ENCODE measurements at places on chromosomes 1 and 21.

DNA sequence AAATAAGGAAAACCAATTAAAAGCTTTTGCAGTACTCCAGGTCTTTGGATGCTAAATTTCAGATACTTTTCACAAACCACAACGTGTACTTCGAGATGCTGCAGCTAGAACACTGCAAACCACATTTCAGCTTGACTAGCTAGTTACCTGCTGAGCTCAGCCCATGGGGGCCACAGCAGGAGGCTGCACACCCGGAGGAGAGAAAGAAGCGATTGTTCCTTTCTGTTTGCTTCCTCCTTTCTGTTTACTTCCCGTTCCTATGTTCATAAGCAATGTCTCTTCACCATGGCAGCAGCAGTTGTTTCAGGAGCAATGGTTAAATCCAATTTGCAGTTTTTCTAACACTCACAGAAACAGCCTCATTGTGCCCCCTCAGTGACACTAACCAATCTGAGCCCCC lies 225.6 kb upstream of the FGGY start:
- peak overlapping the region; percentile 46 for H3K4me3 ChIP-seq
- peaks cover 26% of the 10 kb centered on the region for H3K4me1 ChIP-seq
- H3K27ac ChIP-seq, result peak overlapping the region; percentile 67
- H3K36me3 ChIP-seq, result no peaks in the 10 kb centered on the region
- H3K27me3 ChIP-seq, result no peaks in the 10 kb centered on the region

GRCh38 chr21:15943009-15943666 lies 213.4 kb downstream of the USP25 start:
- H3K27ac ChIP-seq, result no peak overlapping the region
- H3K27me3 ChIP-seq, result no peaks in the 10 kb centered on the region
- H3K4me3 ChIP-seq, result no peak overlapping the region
- no peak for DNase-seq
- no peaks in the 10 kb centered on the region for H3K4me1 ChIP-seq
- no peaks in the 10 kb centered on the region for H3K36me3 ChIP-seq

GRCh38 chr1:47309427-47309826 lies 4.5 kb downstream of the STIL start:
- H3K27me3 ChIP-seq, result no peaks in the 10 kb centered on the region
- H3K36me3 ChIP-seq, result peaks cover 4% of the 10 kb centered on the region
- H3K4me1 ChIP-seq, result peaks cover 12% of the 10 kb centered on the region
- H3K27ac ChIP-seq, result no peak overlapping the region
- no peak overlapping the region for H3K4me3 ChIP-seq

DNA sequence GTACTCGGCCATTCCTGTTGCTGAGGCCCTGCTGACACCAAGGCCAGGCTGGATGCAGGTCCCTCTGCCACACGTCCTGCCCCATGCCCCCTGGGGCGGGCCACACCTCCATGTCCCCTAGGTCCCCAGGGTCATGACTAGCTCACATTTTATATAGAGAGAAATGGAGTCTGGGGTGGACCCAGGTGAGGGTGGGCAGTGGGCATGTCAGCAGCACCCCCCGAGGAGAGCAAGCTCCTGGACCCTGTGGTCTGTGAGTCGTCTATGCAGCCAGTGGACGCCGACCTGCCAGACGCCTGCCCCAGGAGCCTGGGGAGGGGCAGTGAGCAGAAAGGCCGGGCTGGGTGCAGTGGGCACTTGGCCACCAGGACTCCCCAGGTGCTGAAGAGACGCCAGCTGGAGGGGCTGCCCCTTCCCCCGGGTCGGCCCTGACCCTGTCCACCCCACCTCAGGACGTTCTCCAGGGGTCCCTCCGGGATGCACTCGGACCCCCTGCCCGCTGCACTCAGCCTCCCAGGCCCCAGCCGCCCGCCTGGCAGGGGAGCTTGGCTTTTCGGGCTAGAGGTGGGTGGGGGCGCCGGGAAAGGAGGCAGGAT lies 15.9 kb downstream of the SAMD11 start:
- peaks cover 32% of the 10 kb centered on the region for H3K27me3 ChIP-seq
- peaks cover 2% of the 10 kb centered on the region for H3K36me3 ChIP-seq
- peak overlapping the region; percentile 44 for H3K4me3 ChIP-seq
- no peak overlapping the region for H3K27ac ChIP-seq

DNA sequence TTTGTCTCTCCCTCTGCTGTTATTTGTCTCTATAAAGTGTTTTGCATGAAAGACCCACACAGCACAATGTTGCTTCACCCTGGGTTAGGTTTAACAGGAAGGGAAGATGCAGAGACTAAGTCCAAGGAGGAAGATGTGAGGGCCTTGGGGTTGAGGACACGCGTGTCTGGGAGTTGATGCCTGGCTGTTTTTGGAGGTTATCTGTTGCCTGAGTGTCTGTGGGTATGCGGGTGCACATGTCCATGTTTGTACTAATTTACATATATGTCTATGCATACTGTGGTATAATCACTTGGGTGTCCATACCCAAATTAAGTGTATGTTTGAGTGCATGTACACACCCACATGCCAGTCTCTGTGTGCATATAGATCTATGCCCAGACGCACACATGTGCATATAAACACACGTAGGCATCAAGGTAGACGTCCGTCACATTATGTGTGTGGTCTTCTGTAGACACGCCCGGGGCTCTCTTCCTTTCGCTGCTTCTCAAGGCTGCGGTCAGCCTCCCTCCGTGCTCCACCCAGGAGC lies 962 bp upstream of the MAN1C1 start:
- peaks cover 25% of the 10 kb centered on the region for H3K4me1 ChIP-seq
- H3K27ac ChIP-seq, result no peak overlapping the region
- no peaks in the 10 kb centered on the region for H3K36me3 ChIP-seq
- peaks cover 28% of the 10 kb centered on the region for H3K27me3 ChIP-seq

DNA sequence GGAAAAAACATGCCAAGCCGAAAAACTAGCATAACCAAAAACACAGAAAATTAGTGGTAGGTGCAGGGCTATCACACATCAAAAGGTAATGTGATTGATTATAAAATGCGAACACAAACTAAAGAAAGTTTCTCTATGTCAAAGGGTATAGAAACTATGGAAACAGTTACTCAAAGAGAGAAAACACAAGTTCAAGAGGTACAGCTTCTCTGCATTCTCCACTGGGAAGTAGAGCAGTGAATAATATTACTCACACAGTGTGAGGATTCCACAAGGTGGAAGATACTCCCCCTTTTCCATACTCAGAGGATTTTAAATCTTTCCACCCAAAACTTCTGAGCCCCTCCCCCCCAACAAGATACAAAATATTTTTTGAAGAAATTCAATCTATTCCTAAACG lies 18.6 kb downstream of the AKT3 start:
- peaks cover 34% of the 10 kb centered on the region for H3K36me3 ChIP-seq
- no peak overlapping the region for H3K27ac ChIP-seq
- H3K4me1 ChIP-seq, result peaks cover 12% of the 10 kb centered on the region
- H3K4me3 ChIP-seq, result no peak overlapping the region

DNA sequence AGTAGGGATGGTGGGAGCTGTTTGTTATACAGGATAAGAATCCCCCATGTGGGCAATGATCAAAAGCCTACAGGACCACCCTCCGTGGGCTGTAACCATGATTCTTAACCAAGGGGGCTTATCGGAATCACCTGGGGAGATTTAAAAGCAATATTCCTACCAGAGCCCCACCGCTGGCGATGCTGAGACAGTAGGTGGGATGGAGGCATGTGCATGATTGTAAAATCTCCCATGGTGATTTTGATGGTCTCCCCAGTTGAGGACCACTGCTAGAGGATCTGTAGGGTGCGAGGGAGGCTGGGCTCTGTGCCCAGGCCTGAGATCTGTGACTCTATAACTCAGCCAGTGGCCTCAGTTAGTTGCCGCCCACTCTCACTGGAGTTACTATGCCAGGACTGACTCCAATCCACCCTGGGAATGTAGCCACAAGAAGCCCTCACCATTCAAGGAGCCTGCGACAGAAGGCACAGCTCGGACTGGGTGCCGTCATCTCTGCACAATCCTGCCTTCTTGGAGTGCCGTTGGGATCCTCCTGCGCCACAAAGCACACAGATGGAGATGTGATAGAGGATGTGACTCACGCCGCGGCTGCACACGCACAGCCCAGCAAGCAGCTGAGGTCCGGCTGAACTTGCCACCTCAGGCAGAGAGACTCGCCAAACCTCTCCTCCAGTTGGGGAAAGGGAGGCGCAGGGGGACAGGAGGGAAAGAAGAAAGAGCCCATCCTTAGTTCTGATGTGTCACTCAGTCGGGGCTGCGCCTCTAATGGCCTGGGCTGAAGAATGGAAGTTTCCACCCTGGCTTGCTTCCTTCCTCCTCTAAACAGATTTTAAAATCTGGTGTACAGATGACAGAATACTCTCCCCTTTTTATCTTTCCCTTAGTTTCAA lies 26.5 kb downstream of the AKNAD1 start:
- no peaks in the 10 kb centered on the region for H3K36me3 ChIP-seq
- H3K4me1 ChIP-seq, result peaks cover 2% of the 10 kb centered on the region
- no peak overlapping the region for H3K4me3 ChIP-seq
- H3K27me3 ChIP-seq, result no peaks in the 10 kb centered on the region
- H3K27ac ChIP-seq, result no peak overlapping the region

DNA sequence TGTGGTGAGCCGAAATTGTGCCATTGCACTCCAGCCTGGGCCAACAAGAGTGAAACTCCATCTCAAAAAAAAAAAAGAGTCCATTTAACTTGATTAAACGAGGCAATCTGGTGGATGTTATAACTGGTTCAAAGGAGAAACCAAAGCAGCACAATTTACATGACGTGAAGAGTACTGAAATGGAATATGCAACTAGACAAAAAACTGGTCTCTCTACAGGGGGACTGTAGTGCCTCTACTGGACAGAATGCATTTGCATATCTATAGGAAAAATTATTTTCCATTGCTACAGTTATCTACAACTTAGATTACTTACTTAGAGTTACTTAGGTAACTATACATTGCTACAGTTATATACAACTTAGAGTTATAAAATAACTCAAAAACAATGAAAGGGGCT lies 2.7 kb upstream of the CAPN2 start:
- H3K27me3 ChIP-seq, result no peaks in the 10 kb centered on the region
- DNase-seq, result no peak
- no peak overlapping the region for H3K4me3 ChIP-seq

DNA sequence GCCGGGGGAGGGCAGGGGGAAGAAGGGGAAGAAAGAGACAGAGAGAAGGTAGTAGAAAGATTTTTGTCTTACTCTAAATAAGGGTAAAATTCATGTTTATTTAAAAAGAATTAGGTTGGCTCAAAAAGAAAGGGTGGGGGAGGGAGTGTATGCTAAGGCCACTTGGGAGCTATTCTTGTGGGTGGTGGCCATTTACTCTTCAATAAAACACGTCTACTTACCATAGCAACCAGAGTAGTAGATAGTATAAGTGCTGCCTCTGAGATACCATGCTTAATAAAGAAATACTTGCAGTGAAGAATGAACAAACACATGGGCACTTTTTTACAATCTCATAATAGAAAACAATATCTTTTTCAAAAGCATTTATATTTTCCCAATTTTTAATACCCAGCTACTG lies 538.1 kb upstream of the PTBP2 start:
- no peaks in the 10 kb centered on the region for H3K4me1 ChIP-seq
- no peaks in the 10 kb centered on the region for H3K27me3 ChIP-seq
- no peaks in the 10 kb centered on the region for H3K36me3 ChIP-seq
- H3K27ac ChIP-seq, result no peak overlapping the region
- no peak for DNase-seq

- H3K36me3 ChIP-seq, result no peaks in the 10 kb centered on the region
- no peak overlapping the region for H3K4me3 ChIP-seq
- no peaks in the 10 kb centered on the region for H3K4me1 ChIP-seq
- H3K27me3 ChIP-seq, result no peaks in the 10 kb centered on the region
Observed at GRCh38 chr1:189550498-189550897, 927.2 kb downstream of the BRINP3 start.

DNA sequence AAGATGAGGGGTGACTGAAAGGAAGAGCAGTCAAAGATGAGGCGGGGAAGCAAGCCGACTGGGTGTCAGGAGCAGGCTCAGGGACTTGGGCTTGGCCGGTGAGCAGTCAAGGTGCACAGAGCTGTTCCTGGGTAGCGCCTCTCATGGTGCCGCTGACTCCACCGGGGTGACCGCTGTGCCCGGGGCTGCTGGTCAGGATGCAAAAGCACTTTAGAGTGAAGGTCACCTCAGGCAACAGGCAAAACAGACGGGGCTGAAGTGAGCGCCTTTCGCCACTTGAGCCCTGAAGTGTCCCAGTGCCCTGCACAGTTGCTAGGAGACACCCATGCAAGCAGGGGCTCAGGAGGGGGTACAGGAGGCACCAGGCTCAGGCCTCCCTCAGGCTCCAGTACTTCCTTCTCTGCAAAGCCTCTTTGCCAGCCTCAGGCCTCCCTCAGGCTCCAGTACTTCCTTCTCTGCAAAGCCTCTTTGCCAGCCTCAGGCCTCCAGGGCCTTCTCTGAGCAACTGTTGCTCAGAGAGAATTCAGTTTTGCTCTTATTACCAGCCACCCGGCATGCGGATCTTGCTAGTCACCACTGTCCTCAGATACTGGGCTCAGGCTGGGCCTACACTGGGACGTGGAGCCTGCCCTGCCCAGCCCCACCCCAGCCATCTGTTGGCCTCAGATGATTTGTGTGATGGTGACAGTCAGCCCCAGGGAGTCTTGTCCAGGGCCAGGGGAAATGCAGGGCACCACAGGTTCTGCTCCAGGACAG lies 99.7 kb upstream of the IRF2BP2 start:
- H3K4me3 ChIP-seq, result no peak overlapping the region
- H3K27me3 ChIP-seq, result no peaks in the 10 kb centered on the region
- no peaks in the 10 kb centered on the region for H3K4me1 ChIP-seq
- H3K27ac ChIP-seq, result no peak overlapping the region

DNA sequence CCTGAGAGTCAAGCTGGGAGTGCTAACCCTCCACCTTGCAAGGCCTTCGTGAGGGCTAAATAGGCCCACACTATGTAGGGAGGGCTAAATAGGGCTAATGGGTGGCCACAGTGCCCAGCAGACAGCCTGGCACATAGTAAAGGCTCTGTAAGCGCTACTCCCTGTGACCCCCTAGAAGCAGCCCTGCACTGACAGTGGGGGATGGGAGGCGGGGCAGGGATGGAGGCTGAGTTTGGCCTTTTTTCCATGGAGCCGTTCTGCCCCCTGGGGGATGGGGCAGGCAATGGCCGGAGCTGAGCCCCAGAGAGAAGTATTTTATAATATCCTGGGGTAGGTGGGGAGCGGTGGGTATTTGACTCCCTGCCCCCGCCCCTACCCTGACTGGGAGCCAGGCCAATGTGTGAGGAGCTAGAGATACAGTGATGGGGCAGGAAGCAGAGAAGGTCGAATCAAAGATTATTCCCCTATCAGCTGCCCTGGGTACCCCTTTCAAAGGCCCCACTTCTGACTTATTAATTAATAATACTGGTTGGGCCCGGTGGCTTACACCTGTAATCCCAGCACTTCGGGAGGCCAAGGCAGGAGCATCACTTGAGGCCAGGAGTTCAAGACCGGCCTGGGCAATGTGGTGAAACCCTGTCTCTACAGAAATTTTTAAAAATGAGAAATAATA lies 42.3 kb downstream of the LACTBL1 start:
- H3K4me1 ChIP-seq, result no peaks in the 10 kb centered on the region
- no peak overlapping the region for H3K4me3 ChIP-seq
- no peak overlapping the region for H3K27ac ChIP-seq
- H3K36me3 ChIP-seq, result no peaks in the 10 kb centered on the region
- no peak for DNase-seq
- H3K27me3 ChIP-seq, result peaks cover 13% of the 10 kb centered on the region

- no peaks in the 10 kb centered on the region for H3K36me3 ChIP-seq
- no peak for DNase-seq
- H3K27ac ChIP-seq, result no peak overlapping the region
- H3K27me3 ChIP-seq, result peaks cover 21% of the 10 kb centered on the region
- no peak overlapping the region for H3K4me3 ChIP-seq
Observed at GRCh38 chr1:204025917-204026707, 46.8 kb upstream of the SOX13 start.

GRCh38 chr21:33857846-33858666 lies 57.5 kb downstream of the ATP5PO start:
- no peaks in the 10 kb centered on the region for H3K4me1 ChIP-seq
- H3K27ac ChIP-seq, result no peak overlapping the region
- H3K4me3 ChIP-seq, result no peak overlapping the region

- DNase-seq, result no peak
- no peak overlapping the region for H3K4me3 ChIP-seq
- H3K27me3 ChIP-seq, result peaks cover 5% of the 10 kb centered on the region
- H3K36me3 ChIP-seq, result no peaks in the 10 kb centered on the region
- no peak overlapping the region for H3K27ac ChIP-seq
Observed at GRCh38 chr1:47871799-47872353, 125.3 kb downstream of the TRABD2B start.
